ENCODE measurements at places on chromosomes 1 and 21.

DNA sequence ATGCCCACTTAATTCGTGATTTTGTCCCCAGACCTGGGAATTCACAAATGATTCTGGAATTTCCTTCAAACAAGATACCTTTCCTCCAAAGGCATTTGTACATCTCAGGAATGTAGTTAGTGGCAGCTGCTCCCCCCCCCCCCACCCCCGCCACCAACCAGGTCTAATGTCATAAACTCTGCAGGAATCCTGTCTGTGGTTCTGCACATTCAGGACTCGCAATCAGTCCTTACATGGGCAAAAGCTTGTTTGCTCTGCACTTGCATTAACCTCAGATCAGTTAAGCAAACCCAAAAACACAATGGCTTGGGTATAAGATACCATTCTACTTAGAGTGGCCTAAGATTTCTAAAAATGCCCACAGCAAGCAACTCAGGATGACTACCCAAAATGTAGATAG lies 143.8 kb downstream of the TGFB2 start:
- no peak for DNase-seq

GRCh38 chr1:241270016-241270415 lies 87.0 kb downstream of the RGS7 start:
- DNase-seq: no peak

DNA sequence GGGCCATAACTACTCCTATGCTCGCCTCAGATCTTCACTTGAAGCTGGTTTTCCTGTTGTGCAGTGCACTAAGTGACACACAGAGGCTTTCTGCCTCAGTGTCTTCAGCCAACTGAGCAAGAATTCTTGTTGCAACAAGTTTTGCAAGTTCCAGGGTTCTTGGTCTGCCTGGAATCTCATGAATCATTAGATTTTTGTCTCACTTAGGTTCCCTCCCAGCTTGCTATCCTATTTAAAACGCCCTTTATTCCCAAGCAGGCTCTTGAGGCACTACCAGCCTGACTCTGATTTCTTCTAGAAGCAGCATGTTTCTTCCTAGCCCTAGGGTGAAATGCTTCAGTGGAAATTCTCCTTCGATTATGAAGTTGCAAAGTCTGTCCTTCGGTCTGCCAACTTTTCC lies 158.8 kb downstream of the C1orf21 start:
- no peak for DNase-seq

DNA sequence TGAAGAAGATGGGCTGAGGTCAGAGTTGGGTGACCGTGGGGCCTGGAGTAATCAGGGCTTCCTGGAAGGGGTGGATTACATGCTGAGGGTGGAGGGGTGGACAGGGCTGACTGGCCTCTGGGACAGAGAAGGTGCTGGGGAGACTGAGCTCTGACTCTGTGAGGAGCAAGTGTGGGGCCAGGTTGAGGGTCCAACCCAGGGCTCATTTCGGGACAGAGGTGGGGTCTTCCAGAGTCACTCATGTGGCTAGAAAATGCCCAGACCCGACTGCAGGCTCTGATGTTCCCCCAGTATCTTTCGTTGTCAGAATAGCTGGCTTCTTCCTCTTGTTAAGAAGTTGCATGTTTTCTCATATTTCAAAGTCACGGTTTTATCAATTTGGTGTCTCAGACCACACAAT lies 311.8 kb downstream of the PTPRU start:
- no peak for DNase-seq

DNA sequence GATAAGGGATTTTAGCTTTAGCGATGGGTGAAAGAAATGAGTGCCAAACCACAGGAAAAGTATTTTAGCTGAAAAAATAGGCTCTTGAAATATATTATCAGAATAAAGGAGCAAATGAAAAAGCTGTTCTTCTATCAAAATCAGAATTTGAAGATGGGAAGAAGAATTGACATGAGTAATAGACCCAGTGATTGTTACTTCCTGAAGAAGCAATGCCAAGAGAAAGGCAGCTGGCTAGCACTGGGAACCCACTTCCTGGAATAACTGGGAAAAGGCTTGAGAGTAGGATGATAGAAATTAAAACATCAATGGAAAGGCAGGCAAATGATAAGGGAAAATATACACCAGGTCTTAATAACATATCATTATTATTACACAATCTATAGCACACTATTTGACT lies 29.9 kb upstream of the LYPLAL1 start:
- no peak for DNase-seq

GRCh38 chr1:111725192-111725591 lies 14.0 kb downstream of the INKA2 start:
- DNase-seq: no peak

- DNase-seq: no peak
These were observed 10.8 kb downstream of the PIGP start for GRCh38 chr21:37061926-37062592.

DNA sequence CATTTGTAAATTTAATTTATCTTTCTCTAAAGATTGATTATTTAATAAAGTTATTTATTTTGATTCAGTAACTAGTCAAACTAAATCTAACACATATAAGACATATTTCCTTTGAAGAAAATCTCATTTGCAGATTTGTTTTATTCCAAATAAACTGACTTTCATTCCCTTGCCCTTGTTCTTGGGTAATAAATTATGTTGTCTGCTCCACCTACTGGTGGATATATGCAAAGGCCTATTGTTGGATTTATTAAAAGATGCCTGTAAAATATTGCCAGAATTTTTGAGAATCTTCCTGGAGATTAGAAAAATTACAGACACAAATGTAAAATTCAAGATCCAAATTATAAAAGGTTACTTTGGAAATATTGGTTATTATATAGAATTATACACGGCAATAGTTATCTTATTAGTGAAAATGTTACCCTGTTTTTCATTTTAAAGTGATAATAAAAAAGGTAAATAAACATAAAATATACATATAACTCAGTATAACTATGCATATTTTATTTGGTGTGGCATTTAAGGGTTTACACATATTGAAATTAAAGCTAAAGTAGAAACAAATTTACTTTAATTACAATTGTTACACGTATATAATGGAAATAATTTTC lies 116.1 kb downstream of the SPATA17 start:
- DNase-seq: no peak

DNA sequence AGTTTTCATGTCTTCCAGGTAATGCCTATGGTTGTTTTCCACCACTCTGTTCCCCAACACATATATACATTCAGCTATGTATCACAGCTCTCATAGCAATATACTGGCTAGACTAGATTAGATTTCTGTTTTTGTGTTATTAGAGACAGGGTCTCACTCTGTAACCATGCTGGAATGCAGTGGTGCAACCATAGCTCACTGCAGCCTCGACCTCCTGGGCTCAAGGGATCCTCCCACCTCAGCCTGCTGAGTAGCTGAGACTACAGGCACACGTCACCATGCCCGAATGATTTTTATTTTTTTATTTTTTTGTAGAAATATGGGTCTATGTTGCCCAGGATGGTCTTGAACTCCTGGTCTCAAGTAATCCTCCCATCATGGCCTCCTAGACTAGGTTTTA lies 37.7 kb downstream of the SYNJ1 start:
- no peak for DNase-seq

DNA sequence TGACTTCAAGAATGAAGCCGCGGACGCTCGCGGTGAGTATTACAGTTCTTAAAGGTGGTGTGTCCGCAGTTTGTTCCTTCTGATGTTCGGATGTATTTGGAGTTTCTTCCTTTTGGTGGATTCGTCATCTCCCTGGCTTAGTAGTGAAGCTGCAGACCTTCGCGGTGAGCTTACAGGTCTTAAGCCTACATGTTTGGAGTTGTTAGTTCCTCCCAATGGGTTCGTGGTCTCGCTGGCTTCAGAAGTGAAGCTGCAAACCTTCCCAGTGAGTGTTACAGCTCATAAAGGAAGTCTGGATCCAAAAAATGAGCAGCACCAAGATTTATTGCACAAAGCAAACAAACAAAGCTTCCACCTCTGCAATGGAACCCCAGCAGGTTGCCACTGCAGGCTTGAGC lies 14.7 kb downstream of the LDLRAD1 start:
- DNase-seq: no peak

- DNase-seq: no peak
These were observed 104.4 kb downstream of the GLIS1 start for GRCh38 chr1:53634571-53634979.

DNA sequence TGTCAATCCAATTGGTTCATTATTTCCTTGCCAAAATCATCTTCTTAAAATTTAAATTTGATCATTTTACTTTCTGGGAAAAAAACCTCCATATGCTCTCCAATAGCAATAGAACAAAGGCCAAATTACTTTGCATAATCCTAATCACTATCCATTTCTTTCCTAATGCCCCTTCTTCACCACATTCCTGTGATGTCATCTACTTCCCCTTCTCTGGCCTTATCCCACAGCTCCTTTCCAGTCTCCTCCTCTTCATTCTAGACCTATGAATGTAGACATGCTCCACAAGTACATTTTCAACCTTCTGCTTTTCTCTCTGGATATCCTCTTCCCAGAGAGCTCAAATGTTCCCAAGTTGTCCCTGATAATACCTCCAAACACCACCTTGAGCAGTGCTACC lies 216.6 kb downstream of the MRPL39 start:
- no peak for DNase-seq

DNA sequence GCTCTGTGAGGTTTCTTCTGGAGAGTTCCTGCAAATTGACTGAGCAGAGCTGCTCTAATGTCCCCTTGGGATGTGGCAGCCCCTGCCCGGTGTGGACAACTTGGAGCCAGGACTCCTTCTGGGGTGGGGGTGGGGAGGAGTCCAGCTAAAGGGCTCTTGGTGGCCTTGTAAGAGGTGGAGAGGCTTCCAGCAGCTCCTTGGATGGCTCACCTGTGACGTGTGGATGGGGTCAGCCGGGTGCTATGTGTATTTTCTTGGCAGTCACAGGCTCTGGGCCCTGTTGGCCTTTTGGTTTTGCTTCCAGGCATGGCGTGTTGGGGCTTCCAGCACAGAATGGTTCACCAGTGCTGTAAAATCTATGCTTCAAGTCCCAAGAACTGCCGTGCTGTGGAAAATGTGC lies 38.2 kb downstream of the TRAPPC10 start:
- DNase-seq: no peak

GRCh38 chr1:19081218-19081893 lies 124.9 kb upstream of the IFFO2 start:
- no peak for DNase-seq

DNA sequence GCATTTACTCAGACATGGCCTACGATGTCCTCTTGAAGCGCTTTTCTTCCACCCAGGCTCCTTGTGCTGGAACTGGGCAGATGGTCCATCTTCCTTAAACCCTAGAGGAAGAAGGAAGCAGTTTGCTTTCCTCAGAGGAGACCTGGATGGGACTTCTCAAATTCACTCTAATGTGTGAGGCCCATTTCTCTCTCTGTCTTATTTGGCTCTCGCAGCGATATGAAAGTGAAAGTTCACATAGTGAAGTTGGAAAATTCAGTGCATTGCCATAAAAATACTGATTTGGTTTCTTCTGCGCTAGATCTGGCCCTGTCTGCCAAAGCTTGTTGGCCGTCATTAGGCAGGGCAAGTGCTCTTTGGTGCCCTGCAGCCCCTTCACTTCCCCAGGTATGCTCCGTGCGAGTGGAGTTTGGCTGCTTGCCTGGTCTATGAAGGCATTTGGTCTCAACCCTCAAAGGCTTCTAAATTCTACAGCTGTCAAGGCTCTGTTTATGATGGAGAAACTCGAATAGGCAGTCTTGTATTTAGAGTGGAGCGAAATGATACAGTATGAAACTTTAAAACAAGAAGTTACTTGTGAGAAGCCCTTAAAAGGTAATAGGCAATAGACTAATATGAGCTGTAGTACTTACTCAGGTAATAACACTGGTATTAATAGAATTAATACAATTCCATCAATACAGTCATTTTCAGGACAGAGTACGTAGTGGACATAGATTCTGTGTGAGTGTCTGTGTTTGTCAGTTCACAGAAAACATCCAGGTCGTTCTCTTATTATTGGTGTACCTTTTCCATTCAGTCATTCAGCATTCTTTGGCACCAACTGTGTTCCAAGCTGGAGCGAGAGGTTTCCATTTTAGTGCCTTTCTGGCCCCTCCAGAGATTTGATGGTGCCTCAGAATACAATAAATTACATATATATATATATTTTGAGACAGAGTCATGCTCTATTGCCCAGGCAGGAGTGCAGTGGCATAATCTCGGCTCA lies 20.5 kb downstream of the SZRD1 start:
- DNase-seq: no peak

GRCh38 chr1:94094469-94095111 lies 26.4 kb downstream of the ABCA4 start:
- DNase-seq: no peak

DNA sequence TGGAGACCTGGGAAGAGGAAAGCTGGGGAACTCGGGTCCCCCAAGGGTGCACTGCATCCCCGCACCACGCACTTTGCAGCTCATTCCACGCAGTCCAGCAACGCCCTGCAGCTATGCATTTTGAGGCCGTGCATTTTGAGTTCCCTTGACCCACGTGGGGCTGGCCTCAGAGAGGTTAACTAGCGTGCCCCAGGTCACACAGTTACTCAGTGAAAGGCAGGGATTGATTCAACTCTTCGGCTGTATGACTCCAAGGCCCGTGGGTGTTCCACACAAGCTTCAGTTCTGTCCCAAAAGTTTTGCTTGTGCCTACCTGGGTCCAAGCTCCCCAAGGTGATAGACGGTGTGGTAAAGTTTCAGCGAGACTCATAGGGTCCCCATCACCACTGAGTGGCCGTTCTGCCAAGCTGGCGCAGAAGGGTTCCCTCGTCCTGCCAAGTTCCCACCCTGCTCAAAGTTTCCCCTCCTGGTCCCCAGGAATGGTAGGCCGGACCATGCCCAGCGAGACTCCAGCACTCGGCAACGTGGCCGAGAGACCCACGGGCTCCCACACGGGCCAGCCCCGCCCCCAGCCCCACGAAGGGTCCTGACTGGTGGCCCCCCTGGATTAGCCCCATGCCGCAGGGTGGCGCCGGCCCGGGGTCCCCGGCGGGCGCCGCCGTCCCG lies 611 bp downstream of the HSPG2 start:
- no peak for DNase-seq

DNA sequence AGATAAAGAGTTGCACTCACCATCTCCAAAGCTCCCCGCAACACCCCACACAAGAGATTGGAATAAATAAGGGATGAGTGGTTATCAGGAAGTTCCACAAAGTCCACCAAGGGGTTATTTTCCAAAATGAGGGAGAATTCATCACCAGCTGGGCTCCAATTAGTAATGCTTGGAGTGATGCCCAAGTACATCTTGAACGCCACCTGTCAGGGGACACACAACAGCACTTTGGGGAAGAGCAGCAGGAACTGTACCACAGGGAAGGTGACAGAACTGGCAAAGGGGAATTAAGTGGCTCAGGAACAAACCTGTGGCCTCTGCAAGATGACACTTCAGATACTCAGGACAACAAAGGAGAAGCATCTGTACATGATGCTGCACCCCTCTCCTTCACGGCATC lies 11.5 kb downstream of the TRAPPC3 start:
- no peak for DNase-seq

DNA sequence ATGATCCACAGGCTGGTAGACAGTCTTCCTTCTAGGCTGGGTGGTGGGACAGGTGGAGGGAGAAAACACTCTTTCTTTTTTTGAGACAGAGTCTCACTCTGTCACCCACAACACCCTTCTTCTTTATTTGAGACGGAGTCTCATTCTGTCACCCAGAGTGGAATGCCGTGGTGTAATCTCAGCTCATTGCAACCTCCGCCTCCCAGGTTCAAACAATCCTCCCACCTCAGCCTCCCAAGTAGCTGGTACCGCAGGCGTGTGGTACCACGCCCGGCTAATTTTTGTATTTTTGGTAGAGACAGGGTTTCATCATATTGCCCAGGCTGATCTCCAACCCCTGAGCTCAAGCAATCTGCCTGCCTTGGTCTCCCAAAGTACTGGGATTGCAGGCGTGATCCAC lies 2.9 kb downstream of the GPR37L1 start:
- DNase-seq: no peak

Data from stimulated activated CD4-positive, alpha-beta T cell treated with anti-CD3 and anti-CD28 coated beads, Interleukin-4, amount 100 ng/mL, for 1 hour (primary cell).